ENCODE measurements at places on chromosomes 7 and 10.

GRCh38 chr7:130598056-130598455 is 70.5 kb downstream of the COPG2 start:
- DNase-seq: no peak

GRCh38 chr7:104032486-104032885 is 43.0 kb upstream of the RELN start:
- DNase-seq: no peak

DNA sequence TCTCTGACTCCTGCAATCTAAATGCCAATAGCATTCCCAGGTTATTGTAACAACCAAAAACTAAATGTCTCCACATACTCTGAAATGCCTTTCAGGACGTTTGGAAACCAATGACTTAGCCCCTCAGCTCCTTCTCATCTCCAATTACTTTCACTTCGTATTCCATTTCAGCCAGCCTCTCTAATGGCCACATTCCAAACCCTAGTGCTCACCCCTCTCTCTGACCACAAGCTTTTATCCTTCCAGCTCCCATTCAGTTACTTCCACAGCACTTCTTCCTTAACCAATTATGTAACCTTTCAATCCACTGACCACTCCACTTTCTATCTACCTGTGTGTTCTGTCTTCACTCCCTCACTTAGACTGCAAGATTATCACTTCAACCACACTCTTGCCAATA is 4.3 kb downstream of the NOC3L start:
- no peak for DNase-seq

DNA sequence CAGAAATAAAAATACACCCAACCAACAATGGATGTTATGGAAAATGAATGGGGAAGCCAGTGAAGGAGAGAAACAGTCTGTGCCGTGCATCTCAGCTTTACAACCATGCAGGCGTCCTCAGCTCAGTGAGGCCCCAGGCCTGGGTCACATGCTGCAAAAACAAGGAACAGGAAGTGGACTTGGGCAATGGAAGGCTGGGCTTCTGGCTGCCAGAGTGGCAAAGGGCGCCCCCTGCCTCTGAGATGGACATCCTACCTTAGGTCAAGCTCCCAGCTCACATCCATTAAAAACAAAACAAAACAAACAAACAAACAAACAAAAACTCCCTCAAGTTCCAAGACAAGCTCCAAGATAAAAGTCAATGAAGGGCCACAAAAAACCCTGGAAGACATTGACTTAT is 54.7 kb upstream of the AFAP1L2 start:
- DNase-seq: peak; percentile 55

DNA sequence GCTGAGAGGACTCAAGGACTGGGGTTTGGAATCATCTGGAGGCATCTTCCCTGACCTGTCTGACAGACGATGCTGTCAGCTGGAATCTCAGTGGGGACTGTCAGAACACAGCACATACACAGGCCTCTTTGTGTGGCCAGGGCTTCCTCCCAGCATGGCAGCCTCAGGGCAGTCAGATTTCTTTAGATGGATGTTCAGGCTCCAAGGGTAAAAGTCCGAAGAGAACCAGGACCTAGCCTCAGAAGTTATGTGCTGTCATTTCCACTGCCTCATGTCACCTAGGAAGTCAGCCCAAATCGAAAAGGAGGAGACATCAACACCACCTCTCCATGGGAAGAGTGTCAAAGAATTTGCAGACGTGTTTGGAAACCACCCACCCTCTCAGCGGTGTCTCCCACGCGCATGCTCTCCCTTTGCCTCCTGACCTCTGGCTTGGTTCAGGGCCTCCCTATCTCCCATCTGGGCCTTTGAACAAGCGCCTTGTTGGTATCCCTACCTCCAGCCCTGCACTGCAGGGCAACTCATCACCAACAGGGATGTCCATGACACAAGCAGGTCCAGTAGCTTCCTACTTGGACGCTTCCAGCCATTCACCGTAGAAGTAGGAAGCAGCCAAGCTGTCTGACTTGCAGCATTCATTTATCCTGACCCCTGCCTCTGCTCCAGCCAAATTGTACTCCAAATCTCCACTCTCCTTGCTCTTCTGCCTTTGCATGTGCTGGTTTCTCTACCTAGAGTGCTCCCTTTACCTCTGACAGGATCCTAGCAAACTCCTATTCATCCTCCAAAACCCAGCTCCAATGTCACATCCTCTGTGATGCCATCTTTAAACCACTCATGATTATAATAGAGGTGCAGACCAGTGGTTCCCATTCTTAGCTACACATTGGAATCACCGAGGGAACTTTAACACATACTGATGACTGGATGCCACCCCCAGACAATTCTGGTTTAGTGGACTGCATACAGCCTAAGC is 121.6 kb downstream of the OAT start:
- DNase-seq: no peak

DNA sequence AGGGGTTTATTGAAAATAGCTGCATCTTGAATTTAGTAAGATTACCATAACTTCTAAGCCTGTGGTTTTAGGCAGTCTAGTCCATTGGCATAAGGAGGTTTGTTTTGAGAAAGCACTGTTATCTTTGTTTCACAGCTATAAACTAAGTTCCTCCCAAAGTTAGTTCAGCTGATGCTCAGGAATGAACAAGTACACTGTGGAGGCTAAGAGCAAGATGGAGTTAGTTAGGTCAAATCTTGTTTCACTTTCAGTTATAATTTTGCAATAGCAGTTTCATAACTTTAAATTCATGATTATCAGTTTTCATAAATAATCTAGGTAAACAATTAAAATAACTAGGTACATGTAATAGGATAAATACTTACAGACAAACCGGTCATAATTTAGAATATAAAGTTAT is 15.4 kb downstream of the SEC61G start:
- DNase-seq: no peak

Measured in activated naive CD8-positive, alpha-beta T cell treated with anti-CD3 and anti-CD28 coated beads, Interleukin-2, amount 50 U/mL, for 24 hours (primary cell).